ENCODE measurements at places on chromosomes 3 and 15.

DNA sequence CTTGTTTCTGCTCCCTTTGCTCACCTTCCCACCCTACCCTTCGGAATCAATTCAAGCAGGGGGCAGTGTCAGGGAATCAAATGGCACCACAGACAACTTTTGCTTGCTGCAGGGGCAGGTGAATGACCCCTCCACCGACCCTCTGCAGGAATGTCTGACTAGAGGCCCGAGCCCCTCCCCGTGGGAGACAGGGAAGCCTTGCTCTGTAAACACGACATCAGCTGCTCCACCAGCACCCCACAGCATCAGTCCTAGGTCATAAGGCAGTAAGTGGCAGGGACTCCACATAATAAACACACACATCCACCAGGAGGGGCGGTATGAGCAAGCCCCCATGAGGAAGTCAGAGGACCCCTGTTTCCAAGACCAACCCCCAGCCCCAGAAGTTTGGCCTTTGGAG, 2.0 kb upstream of the SLC26A6 start:
- no peak for DNase-seq

DNA sequence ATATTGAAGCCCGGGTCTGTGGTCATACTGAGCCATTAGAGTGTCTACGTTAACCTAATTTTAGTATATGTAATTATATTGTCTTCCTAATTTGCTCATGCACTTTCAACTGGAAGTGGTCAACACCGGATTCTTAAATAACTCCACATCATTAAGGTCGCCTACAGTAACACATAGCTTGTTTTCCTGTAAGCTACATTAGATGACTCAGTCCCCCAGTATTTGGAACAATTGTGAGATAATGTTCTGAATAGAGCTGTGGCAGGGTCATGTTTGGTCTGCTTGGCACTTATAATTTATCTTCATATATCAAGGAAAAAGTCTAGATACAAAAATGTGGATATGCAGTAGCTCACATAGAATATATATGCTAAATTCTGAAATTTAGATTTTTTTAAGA, 486.2 kb downstream of the IGSF11 start:
- DNase-seq: no peak

DNA sequence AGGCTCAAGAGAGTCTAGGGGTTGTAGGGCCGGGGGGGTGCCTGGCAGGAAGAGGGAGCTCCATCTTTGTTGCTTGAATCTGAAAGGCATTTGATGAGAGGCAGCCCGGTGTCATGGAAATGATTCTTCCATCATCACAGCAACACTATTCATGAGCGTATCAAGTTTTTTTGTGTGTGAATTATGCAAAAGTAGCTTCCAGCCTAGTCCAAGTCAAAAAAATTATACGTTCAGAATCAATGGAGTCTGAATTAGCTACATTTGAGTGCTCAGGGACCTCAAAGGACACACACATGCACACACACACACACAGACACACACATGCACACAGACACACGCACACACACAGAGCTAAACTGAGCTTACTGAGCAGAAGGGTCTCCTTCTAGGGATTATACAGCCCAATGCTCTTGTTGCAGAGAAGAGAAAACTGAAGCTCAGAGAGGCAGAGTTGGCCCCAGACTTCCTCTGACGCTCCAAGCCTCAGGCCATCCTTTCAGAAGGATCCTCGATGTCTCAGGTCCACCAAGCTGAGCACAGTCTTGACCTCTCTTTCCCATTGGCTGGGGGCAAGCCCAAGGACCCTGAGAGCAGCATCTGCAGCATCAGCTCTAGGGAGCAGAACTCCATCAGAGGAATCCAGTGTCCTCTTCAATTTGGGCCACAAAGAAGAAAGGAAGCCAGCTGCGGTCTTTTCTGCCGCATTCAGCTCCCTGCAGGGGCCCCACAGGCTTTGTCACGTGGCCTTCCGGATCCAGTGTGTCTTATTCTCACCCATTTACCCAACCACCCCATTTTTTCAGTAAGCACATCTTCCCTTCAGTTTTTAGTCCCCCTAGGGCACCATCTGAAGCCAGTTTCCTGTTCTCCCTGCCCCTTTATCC, 228.0 kb downstream of the UACA start:
- DNase-seq: no peak

- DNase-seq: no peak
Measured at GRCh38 chr3:58484045-58484721, 7.7 kb upstream of the KCTD6 start.

DNA sequence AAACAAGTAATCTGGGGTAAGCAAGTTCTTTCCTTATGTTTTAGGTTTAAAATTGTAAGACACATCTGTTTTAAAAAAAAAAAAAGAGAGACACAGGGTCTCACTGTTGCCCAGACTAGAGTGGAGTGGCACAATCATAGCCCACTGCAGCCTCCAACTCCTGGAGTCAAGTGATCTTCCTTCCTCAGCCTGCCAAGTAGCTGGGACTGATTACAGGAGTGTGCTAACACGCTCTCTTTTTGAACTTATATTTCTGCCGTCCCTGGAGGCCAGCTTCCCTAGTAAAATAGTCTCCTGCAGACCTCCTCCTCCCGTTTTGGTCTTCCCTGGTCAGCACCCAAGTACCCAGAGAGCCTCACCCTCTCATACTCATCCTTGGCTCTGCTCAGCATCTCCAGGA, 35.5 kb downstream of the DCP1A start:
- DNase-seq: no peak

DNA sequence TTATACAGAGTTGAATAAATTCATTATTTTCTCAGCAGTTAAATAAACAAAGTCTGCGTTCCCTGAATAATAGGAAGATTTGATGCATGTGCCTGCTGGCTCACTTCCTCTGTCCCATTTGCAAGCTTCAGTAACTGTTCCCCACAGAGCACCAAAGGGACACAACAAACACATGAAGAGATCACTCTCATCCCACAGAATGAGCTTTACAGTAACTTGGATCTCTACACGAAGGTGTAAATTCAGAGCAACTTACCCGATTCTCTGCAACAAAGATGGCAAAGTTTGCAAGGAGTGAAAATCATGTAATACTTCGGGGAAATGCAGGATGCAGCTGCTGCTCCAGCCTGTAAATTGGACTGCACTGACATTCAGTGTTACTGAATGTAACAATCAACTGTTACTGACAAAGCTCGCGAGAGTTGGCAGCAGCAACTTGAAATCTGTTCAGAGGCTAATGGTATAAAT, at the start of gene BCHE:
TSS of gene BCHE (minus strand) at position 366 of the 468 bp plus-strand sequence. CDS start 6,390 bp downstream, outside the sequence.
- no peak for DNase-seq

GRCh38 chr15:29792426-29793159, 29.7 kb downstream of the TJP1 start:
- no peak for DNase-seq

- no peak for DNase-seq
Measured at GRCh38 chr15:91517491-91518200, 335.9 kb upstream of the SLCO3A1 start.

DNA sequence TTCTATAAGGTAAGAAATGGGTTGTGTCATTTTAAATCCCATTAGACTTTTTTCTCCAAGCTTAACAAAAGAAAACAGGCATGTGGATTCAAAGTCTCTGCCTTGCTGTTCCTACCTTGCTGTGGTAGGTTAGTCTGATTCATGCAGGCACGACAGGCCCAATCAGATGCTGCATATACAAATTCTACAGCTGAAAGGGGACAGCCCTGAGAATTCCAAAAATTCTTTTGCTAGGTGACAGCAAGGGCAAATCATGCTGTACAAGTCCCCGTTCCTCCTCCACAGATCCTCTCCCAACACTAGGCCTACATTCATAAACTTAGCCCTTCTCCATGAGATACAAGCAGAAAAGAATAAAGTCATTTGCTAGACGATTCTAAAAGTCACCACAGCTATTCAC, 161.2 kb upstream of the THBS1 start:
- no peak for DNase-seq

GRCh38 chr15:50051811-50052419, 67.1 kb downstream of the ATP8B4 start:
- peak; percentile 68 for DNase-seq

DNA sequence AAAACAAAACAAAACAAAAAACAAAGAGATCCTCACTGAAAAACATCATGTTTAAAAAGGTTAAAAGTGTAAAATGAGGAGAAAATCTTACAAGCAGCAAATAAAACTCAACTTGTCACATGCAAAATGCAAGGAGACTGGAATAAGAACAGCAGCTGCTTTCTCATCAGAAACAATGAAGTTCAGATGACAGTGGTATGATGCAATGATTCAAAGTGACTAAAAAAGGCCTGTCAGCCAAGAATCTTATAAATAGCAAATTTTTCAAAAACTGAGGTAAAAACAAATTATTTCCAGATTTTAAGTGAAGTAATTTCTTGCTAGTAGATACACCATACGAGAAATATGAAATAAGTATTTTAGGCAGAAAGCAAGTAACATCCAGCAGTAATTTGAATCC, 68.6 kb upstream of the EPHA3 start:
- DNase-seq: no peak

GRCh38 chr15:45121706-45122417, 7.7 kb downstream of the DUOXA2 start:
- DNase-seq: no peak

- peak; percentile 67 for DNase-seq
Measured at GRCh38 chr15:60751985-60752952, 273.3 kb upstream of the ICE2 start.

DNA sequence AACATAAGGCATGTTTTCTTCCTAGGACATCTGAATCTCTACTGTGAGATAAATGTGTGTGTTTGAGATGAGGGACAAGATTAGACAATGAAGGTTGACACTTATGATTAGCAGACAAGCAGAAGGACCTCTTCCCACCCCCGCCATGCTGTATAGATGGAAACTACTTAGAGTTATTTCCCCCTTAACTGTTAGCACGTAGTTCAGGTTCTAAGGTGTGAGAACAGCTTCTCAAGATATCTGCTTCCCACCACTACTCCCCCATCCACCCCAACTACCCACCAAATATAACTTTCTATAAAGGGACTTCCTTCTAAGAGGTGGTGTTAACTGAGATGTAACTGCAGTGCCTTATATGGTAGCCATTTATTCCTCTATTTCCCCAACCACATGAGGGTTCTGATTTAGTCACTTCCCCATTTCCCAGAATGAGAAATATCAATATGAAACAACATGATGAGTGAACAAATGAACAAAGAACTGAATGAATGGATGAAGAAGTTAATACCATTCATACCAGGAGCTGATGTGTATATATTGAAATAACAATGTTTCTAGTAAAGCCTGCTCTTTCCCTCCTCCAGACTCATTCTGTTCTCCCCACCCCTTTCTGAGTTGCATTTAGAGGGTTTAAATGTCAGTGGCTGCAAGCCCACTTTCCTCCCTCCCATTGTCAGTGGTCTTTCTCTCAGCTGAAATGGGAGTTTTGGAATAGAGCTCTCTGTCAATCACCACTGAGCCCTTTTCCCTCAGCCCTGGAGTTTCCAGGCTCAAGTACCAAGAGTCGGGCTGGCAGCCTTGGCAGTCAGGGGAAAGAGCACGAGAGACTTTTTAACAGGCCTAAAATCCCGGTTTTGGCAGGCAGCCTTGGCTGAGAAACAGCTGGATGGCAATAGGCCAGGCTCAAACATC, 7.7 kb upstream of the RFTN1 start:
- DNase-seq: no peak

- no peak for DNase-seq
Measured at GRCh38 chr15:79076661-79077060, 13.9 kb downstream of the RASGRF1 start.

DNA sequence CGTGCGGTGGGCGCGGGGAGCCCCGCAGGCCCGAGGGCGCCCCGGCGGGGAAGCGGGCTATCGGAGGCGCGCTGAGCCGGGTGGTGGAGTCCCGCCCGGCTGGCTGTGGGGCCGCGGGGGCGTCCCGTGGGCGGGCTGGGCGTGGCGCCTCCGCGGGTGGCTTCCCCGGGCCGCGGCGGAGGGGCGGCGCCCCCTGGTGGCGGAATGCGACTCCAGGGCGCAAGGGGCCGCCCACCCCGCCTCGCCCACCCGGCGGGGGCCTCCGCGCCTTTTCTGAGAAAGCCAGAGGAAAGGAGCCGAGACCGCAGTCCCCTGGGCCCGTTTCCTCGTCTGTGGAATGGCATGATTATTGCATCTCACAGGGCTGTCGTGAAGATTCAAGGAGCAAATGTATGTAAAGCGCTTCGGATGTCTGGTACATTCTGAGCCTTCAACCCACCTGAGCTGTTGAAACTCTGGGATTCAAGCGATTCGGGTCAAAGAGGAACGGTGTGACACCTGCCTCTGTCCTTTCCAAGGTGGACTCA, 31.9 kb upstream of the RAB6B start:
- no peak for DNase-seq

GRCh38 chr15:69496001-69496400, 43.4 kb downstream of the RPLP1 start:
- DNase-seq: no peak

GRCh38 chr15:89810837-89811236, 3.8 kb downstream of the ANPEP start:
- DNase-seq: no peak

GRCh38 chr15:79440355-79440908, 8.3 kb downstream of the MINAR1 start:
- DNase-seq: no peak

- no peak for DNase-seq
Measured at GRCh38 chr3:13144163-13145023, 71.2 kb upstream of the IQSEC1 start.

DNA sequence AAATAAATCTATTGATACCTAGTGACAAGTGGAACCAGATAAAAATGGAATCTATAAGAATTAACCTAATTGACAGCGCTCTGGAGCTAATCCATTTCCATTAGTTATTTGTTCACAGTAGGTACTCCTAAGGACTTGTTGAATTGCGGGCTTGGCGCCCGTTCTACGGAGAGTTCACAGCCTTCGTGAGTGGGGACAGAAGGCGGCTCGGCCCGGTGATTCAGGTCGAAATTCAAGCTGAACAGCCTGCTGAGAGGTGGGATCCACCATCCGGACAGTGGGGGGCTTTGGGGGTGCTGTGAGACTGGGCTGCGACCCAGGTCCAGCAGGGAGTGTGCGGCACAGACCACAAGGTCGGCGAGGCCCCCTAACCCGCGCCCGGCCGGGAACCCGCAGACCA, 779 bp upstream of the CTNNB1 start:
- no peak for DNase-seq

GRCh38 chr3:30611613-30612436, 5.4 kb downstream of the TGFBR2 start:
- DNase-seq: no peak

- DNase-seq: no peak
Measured at GRCh38 chr15:65286069-65286703, 497 bp downstream of the PARP16 start.

- no peak for DNase-seq
Measured at GRCh38 chr3:107356706-107357105, 20.5 kb upstream of the CCDC54 start.

GRCh38 chr3:64247991-64248646, 22.9 kb upstream of the PRICKLE2 start:
- DNase-seq: no peak

DNA sequence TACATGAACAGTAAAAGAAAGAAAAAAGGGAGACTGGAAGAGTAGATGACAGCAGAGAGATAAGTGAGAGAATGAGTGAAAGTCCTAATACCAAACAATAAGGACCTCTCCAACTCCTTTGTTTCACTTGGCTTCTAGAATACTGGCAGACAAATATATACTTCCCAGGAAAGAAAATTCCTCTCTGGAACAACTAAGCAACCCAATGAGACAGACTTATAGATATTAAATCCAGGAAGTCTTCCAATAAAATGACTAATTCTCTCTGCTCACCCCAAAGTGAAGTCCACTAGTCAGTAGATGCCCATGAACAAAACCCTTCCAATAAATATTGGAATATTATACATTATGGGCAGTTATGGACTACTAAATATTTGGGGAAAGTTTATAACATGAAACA, 114.2 kb downstream of the NEDD4 start:
- DNase-seq: no peak

All from right renal pelvis (tissue), 4 donors.